ENCODE measurements at places on chromosomes 6 and 20.

DNA sequence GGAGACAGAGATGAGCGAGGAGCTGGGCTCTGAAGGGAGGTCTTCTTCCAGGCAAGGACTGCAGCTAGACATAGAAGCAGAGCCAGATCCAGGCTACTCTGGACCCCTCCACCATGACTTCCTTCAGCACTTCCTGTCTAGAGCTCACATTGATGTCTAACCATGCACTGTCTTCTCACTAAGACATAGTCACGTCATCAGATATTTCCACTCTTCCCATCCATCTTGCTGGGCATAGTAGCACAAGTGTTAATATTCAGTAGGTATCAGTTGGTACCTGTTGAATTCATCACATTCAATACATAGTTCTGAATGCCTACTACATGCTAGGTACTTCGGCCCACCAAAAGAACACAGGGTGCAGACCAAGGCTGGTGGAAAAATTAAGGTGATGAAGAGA, 2.9 kb downstream of the HLA-DMA start:
- DNase-seq = no peak

GRCh38 chr6:130671119-130671518, 156.1 kb upstream of the SMLR1 start:
- DNase-seq = no peak

- DNase-seq = no peak
These were observed 184.2 kb upstream of the TSHZ2 start for GRCh38 chr20:52787962-52788361.

DNA sequence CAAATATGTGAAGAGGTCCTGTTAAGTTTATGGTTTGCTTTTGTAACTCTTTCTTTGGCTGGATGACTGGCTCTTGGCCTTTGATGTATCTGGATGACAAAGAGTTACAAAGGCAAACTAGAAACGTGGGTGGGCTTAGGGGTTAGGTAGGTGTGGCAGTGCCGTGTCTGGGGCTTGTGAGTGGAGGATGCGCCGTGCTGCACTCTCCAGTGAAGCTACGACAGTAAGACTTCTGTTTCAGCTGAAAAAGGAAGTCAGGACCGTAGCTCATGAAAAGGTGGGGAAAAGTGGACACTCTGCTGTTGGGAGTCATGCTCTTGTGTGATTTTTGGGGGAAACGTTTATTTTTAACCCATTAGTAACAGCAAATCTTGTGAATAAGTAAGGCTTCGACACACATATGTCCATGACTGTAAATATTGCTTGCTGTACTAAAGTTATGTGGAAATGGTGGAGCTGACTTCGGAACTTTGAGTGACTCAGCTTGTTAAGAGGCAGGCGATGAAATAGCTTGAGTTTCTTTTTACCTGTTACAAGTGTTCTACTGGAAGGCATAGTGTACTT, 45.6 kb downstream of the DUSP22 start:
- DNase-seq = no peak

DNA sequence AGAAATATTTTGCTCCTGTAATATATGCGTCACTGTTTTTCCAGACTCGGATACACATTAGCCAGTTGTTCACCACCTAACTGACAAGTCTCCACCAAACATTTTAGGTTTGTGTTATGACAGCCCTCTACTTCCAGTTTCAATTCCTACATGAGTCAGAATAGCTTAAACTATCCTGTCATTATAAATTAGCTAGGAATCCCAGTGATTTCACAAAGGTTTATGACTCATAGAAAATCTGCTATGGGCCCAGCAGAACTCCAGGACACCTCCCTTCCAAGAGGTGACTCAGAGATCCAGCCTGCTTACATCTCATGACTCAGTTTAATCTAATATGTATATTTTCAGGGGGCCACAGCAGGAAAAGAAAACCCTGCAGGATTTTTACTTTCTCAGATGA, 17.4 kb upstream of the PLCB4 start:
- DNase-seq = no peak

- DNase-seq = no peak
These were observed 115.9 kb downstream of the KLHL32 start for GRCh38 chr6:97040355-97040860.

DNA sequence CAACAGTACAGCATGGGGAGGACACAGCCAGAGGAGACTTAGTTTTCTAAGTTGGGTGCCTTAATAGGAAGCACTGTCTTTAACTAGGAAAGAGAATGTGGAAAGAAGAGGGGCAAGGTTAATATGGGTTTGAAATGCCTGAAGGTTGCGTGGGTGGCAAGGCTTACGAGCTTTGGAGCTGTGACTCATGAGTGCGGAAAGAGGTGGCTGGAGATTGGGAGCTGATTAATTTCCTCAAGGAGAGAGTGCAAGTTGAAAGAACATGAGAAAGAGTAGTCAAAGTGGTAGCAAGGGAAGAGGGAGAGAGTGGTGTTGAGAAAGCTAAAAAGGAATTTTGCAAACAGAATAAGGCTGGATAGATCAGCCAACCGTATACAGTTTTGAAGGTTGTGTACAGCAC, 315.1 kb upstream of the PRND start:
- no peak for DNase-seq

DNA sequence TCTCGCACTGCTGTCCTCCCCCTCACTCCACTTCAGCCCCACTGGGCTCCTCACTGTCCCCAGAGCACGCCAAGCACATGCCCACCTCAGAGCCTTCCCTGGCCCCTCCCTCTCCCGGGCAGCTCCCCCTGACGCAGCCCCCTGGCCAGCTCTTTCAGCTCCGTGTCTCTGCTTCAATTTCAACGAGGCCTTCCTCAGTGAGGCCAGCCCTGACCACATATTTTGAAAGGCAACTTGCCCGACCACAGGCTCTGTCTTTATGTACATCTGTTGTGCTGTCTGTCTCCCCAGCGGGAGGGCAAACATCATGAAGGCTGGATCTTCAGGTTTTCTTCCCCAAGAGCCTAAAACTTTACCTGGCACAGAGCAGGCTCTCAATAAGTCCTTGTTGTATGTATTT, 44.6 kb downstream of the JPH2 start:
- no peak for DNase-seq

GRCh38 chr6:155584006-155584405, 128.4 kb upstream of the NOX3 start:
- DNase-seq = no peak

DNA sequence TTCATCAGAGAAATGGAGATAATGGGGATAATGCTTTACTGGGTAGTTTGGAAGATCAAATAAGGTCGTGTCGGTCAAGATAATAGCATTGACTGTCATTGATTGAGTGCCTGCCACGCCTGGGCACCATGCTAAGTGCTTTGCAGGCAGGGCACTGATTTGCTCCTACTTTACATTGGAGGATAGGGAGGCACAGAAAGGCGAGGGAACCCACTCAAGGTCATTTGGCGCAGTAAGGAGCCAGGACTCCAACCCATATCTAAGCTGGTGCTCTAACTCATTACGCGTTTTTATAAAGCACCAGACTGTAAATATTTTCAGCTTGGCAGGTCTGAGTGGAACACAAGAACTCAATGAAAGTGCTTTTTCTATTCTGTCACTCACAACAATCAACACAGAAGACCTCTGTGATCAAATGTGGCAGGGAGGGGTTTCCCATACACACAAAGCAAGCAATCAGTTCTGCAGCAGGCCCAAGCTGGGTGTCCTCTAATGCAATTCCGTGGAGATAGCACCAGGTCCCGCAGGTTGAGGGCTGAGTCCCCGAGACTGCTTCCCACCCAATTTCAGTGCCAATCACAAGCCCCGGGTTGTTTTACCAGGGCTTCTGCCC, 373.6 kb downstream of the CDH26 start:
- no peak for DNase-seq

DNA sequence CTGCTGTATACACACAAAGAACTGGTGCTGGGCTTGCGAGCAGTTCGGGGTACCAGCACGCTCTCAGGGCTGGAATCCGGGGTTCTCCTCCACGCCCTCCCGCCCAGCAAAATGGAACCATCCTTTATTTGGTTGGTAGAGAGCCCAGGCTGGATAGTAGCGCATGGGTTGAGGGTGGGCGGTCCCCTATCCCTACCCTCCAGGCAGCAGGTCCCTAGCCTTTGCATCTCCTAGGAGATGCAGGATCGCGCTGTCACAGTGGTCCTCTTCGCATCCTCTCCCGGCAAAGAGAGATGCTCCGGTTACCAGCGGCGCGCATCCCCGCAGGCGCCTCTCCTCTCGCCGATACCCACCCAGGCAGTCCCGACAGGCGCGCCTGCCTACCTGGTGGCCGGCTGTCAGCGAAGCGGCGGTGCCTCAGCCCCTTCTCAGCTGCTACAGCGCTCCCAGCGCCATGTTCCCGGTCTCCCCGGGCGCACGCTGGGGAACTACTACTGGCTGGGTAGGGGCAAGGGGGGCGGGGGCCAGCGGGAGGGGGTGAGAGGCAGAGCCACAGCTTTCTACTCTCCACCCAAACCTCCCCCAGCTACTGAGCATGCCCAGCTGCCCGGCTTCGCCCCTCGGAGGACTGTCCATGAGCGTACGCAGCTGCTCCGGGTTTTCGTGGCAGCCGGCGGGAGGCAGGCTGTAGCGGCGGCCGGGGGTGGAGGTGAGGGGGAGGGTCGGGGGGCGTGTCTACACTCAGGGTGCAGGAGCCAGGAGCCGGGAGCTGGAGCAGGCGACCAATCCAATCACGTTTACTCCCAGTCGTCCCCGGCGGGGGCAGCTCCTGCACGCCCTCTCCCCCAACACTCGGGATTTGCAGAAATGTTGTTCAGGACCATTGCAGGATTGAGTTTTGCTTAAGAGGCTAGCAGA, at the start of gene PAK5:
TSS of gene PAK5 (minus strand) at position 699 of the 918 bp plus-strand sequence. CDS start 194,748 bp downstream, outside the sequence.
- no peak for DNase-seq

GRCh38 chr6:25297823-25298522, 18.8 kb downstream of the CARMIL1 start:
- no peak for DNase-seq

GRCh38 chr6:611928-612327, 45.0 kb downstream of the HUS1B start:
- DNase-seq = no peak

GRCh38 chr6:49514571-49515484, 15.1 kb downstream of the GLYATL3 start:
- no peak for DNase-seq

All from activated naive CD4-positive, alpha-beta T cell treated with Interleukin-2 at 50 U/mL for 16 hours (primary cell).